ENCODE measurements at places on chromosomes 2 and 18.

DNA sequence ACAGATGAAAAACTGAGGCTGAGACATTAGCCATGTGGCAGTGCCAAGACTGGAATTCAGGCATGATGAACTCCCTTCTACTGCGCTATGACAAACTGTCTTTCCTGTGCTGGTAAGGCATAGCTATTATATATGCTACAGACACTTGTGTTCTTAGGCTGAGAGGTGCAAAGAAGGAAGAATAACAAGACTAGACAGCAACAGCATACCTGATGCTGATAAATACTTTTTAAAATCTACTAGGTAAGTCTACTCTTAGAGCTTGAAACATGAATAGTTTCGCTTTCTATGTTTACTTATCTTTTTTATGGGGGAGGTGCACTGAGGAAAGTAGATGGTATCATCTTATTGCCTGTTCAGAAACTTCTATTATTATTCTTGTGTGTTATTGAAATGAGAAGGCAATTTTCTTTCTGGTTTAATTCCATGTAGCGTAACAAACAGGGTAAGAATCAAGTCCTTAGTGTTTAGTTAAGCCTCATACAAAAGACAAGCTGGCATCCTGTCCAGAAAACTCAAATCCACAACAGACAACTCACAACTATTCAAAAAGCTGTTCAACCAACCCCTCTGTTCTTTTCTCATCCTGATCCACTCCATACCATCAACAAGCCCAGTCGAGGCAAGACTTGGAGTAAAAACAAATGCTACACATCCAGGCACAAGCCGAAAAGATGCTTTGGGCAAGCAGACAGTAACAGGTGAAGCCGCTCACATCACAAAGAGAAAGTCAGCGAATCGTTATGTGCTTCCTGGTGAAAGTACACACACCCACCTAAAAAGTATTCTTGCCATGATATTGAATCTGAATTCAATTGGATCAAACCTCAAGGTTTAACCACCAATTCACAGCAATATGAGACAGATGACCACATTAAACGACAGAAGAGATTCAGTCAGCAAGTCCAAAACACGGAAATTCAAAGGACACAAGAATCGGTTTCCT is 1.5 kb downstream of the TTC32 start:
- no peak for DNase-seq

GRCh38 chr2:45577441-45577840 is 33.6 kb downstream of the SRBD1 start:
- DNase-seq: no peak

- no peak for DNase-seq
Measured at GRCh38 chr18:55220523-55220922, 261.3 kb upstream of the CCDC68 start.

- no peak for DNase-seq
Measured at GRCh38 chr2:202750763-202751427, 116.1 kb downstream of the FAM117B start.

- no peak for DNase-seq
Measured at GRCh38 chr2:231576465-231576864, 16.2 kb upstream of the TEX44 start.

- no peak for DNase-seq
Measured at GRCh38 chr18:79637921-79638909, 41.4 kb upstream of the CTDP1 start.

GRCh38 chr2:239721991-239722759 is 303.0 kb downstream of the NDUFA10 start:
- peak; percentile 58 for DNase-seq

- no peak for DNase-seq
Measured at GRCh38 chr18:69784815-69785214, 162.9 kb downstream of the CD226 start.

DNA sequence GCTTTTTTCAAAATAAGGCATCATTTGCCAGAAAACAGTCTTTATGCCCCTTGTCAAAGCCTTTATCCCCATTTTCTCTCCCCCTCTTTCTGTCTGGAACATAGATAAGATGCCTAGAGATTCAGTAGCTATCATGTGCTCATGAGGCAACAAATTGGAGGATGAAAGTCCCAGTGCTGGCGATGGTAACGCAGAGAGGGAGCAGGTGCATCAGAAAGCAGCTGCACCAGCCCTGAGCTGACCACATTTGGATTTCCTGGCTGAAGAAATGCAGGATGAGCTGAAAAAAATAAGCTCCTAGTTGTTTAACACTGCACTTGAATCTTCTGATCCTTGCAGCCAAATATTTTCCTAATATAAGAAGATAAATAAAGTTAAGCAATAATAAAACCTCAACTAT is 48.0 kb downstream of the LOXHD1 start:
- DNase-seq: no peak

- DNase-seq: no peak
Measured at GRCh38 chr2:190649035-190649797, at the start of gene NAB1. NAB1 (plus strand) TSS chr2:190649083; CDS start chr2:190659177, 10,094 bp downstream.

DNA sequence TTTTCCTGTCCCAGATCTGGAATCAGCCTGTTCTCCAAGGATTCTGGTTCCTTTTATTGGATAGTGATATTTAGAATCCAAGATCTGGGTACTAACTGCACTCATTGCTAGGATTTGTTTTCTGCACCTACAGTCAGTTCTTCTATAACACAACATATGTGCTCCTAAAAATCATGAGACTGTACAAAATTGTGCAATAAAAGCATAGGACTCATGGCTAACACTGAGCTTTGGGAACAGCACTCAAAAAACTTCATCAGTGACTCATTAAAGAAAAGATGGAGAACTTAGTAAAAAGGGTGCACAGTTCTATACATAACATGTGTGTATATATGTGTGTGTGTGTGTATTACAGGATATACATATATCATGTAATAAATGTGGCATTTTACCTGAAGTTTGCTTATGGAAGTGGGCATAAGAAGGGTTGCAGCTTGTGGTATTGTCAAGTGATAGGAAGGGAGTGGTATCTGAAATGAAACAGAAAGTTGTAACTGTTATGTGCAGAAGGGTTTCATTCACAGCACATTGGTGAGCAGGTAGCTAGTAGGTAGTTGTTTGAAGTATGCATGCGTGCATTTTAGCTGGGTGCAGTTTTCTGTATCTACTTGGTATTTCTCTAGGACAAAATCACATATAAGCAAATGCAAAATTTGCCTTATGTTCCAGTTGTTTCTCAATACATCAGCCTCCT is 5.9 kb upstream of the SCYGR2 start:
- no peak for DNase-seq

- DNase-seq: no peak
Measured at GRCh38 chr2:123546353-123546752, 478.7 kb upstream of the CNTNAP5 start.

DNA sequence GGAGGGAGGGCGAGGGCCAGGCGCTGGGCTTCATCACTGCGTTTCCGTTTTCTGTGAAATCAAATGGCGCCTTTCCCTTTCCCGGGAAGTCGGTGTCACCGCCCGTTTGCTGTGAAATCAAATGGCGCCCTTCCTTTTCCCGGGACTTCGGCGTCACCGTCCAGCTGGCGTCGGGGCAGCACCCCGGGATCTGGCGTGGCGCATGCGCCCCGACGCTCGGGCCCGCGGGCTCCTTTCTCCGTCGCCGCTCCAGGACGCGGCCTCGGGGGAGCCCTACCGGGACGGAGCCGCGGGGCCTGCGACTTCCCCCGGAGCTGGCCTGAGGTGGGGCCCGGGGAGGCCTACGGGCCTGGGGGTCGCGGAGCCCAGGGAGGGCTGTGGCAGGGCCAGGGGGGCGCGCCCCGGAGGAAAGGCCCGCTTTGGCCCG is at the start of gene FAM228A:
Gene FAM228A (plus strand): TSS at position 203 of the 427 bp plus-strand sequence. CDS start 428 bp downstream, outside the sequence.
- DNase-seq: no peak

DNA sequence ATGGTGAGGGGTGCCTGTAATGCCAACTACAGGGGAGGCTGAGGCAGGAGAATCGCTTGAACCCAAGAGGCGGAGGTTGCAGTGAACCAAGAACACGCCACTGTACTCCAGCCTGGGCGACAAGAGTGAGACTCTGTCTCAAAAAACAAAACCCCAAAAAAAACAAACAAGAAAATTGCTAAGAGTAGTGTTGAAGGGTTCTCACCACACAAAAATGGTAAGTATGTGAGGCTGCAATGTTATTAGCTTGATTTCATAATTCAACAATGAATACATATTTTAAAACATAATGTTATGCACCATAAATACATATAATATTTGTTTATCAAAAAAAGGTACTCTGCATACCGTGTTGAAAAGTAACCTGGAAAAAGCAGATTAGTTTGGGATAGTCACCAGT is 45.8 kb downstream of the PSMG2 start:
- DNase-seq: no peak

GRCh38 chr2:12616456-12617156 is 100.1 kb upstream of the TRIB2 start:
- no peak for DNase-seq

GRCh38 chr2:133400411-133400810 is 167.9 kb downstream of the NCKAP5 start:
- DNase-seq: no peak

GRCh38 chr18:76363436-76364120 is 131.5 kb downstream of the ZNF516 start:
- DNase-seq: no peak

- DNase-seq: no peak
Measured at GRCh38 chr2:18500333-18500732, 60.1 kb downstream of the RDH14 start.

DNA sequence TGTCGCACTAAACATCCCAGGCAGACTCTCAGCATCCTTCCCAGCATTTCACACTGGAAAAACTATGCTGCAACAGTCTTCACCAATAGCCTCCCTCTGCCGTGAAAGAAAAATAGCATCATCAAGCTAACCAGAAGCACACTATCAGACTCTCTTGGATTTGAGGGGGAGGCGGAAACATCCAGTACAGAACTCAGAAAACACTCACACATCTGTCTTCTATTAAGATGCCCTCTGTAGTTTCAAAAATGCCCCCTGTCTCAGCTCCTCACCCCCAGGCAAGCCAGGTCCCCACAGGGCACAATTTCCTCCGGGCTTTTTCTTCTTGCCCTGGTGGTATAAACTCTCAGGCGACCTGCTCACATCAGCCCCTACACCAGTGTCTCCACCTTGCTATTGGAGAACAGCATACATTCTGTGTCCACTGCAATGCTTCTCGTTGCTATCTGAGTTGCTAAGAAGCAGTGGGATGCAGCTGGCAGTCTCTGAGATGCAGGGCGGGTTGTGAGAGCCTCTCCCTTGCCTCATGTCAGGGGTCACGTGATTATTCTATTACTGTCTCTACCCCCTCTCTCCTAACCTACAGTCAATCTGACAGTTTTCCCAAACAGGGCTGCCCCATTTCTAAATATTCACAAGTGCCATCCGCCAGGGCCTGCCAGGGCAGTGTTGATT is 189.9 kb downstream of the INO80D start:
- no peak for DNase-seq

- DNase-seq: no peak
Measured at GRCh38 chr18:11113937-11114336, 35.4 kb downstream of the PIEZO2 start.

- no peak for DNase-seq
Measured at GRCh38 chr18:35311496-35311895, 21.5 kb upstream of the ZSCAN30 start.

DNA sequence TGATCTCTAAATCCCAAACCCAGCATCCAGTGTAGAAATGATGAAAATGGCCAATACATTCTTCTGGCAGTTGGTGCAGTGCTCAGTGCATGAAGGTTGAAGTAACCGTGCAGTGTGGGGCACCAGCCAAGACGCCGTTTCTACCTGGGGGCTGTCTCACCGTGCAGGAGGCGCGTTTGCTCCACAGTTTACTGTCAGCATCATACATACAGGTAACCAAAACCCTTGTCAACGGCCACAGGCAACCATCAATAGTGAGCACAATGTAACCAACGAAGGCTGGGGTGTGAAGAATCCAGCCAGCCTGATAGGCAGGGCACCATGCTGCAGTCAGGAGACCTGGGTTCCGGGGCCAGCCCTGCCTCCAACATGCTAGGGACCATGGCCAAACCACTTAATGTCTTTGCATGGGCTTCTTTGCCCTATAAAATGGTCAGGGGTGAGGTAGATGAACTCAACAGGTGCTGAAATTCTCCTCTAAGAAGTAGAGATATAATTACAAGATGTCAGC is 127.5 kb upstream of the ID2 start:
- no peak for DNase-seq

DNA sequence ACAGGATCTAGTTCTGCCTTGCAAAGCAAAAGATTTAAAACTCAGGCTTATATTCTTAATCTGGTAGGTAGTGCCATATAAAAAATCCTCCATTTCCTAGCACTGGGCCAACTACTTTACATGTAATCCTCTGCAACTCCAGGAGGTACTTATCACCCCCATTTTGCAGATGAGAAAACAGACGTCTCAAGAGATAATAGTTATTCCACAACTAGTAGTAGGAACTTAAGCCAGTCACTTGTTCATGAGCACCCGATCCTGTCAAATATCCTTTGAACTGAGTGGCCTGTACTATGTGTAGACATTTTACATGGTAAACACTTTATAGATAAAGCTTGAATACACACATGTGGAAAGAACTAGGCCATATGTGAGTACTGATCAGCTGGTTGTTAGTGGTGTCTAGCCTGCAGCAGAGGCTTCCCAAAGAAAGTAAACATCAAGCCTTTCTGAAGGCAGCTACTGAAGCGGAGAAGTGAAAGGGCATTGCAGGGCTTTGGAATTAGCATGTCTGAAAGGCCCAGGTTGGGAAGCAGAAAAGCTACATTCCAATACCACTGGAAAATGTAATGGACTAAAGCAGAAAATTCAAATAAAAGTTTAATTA is 48.0 kb downstream of the NAB1 start:
- no peak for DNase-seq

Data from cerebellum (tissue), 4 donors.